ENCODE measurements at places on chromosomes 5 and 9. TPM values are rescaled to one million over a fixed set of nuclear protein-coding genes. Genes with fewer than 3 reads are reported as not detected.

CTNND2 gene
- total RNA-seq: 0.11 TPM

DNA sequence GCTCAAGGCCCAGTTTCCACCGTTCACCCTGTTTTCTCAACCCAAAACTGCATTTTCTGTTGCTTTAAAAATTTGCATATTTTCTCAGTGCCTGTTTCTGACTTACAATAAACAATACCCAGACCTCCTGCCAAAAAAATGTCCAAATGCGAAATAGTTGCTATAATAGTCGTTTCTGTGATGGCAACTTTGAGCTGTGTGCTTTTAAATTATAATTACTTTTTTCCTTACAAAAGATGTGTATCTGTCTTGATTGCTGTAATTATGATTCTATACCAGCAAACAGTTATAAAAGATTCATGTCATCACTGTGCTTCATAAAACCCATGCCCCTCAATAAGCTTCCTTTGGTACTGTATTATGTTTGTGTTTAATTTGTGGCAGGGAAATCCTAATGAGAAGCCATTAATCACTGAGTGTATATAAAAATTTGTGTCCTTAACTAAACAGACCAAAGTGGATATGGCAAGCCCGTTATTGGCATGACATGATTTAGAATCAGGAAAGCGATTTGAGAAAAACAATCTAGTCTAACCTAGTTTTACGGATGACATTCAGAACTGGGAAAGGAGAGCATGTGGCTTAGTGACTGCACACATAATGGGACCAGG lies 5.4 kb upstream of the SLC1A3 start:
- DNase-seq: no peak
- H3K4me3 ChIP-seq: no peak overlapping the region
- H3K4me1 ChIP-seq: no peaks in the 10 kb centered on the region
- H3K27me3 ChIP-seq: no peaks in the 10 kb centered on the region
- H3K36me3 ChIP-seq: no peaks in the 10 kb centered on the region

NUDT2 gene
- total RNA-seq: not detected

- no peak overlapping the region for H3K4me3 ChIP-seq
- H3K27ac ChIP-seq: no peak overlapping the region
- DNase-seq: no peak
- no peaks in the 10 kb centered on the region for H3K27me3 ChIP-seq
- H3K4me1 ChIP-seq: no peaks in the 10 kb centered on the region
- H3K36me3 ChIP-seq: no peaks in the 10 kb centered on the region
Observed at GRCh38 chr5:28743716-28744110, 1705.3 kb upstream of the CDH9 start.

- H3K27me3 ChIP-seq: no peaks in the 10 kb centered on the region
- no peak for DNase-seq
Observed at GRCh38 chr5:54087436-54087835, 222.9 kb downstream of the ARL15 start.

EFNA5 gene
- 2.2 TPM for total RNA-seq

DNA sequence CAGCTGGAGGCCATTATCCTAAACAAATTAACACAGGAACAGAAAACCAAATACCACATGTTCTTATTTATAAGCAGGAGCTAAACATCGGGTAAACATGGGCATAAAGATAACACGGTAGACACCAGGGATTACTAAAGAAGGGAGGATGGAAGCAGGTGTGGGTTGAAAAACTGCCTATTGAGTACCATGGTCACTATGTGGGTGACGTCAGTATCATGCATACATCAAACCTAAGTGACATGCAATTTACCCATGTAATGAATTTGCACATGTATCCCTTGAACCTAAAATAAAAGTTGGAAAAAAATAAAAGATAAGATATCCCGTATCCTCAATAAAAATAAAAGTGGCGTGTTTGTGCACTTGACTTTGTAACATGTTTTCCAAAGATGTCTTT lies 88.8 kb downstream of the DOCK8 start:
- no peaks in the 10 kb centered on the region for H3K4me1 ChIP-seq
- H3K27ac ChIP-seq: no peak overlapping the region
- H3K27me3 ChIP-seq: no peaks in the 10 kb centered on the region
- no peak overlapping the region for H3K4me3 ChIP-seq
- H3K36me3 ChIP-seq: no peaks in the 10 kb centered on the region

RXFP3 gene
- total RNA-seq: not detected

- no peaks in the 10 kb centered on the region for H3K27me3 ChIP-seq
- H3K27ac ChIP-seq: no peak overlapping the region
- DNase-seq: no peak
Observed at GRCh38 chr5:79924936-79925893, 65.8 kb downstream of the MTX3 start.

Measured in ascending aorta (tissue), 2 donors.